ENCODE measurements at places on chromosomes 7 and 10.

- DNase-seq = no peak
Observed at GRCh38 chr10:25441270-25441669, 266.5 kb downstream of the GPR158 start.

GRCh38 chr7:49670991-49671390 lies 102.4 kb upstream of the VWC2 start:
- no peak for DNase-seq

DNA sequence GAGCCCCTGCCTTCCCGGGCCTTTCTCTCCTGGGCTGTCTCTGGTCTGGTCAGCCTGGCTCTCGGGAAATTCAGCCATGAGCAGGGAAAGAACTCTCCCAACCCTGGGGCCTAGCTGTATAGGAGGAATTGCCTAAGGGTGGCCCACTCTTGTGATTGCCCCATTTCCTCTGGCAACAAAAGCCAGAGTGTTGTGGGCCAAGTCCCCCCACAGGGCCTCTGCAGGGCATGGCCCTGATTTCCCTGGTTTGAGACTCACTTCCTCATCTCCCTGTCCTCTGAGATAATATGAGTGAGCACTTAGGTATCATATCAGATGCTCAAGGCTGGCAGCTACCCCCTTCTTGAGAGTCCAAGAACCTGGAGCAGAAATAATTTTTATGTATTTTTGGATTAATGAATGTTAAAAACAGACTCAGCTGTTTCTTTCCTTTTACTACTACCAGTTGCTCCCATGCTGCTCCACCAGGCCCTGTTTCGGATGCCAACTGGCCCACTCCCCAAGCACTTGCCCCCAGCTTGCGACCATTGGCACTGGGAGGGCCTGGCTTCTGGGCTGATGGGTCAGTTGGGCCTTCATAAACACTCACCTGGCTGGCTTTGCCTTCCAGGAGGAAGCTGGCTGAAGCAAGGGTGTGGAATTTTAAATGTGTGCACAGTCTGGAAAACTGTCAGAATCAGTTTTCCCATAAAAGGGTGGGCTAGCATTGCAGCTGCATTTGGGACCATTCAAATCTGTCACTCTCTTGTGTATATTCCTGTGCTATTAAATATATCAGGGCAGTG lies 11.4 kb downstream of the IRF5 start:
- no peak for DNase-seq

GRCh38 chr7:79436378-79436777 lies 17.1 kb downstream of the MAGI2 start:
- DNase-seq = no peak

GRCh38 chr7:36863901-36864701 lies 139.8 kb upstream of the AOAH start:
- DNase-seq = peak; percentile 13

GRCh38 chr7:46811529-46811928 lies 770.4 kb downstream of the TNS3 start:
- DNase-seq = no peak

- DNase-seq = no peak
Observed at GRCh38 chr10:127300868-127301321, 104.5 kb upstream of the INSYN2A start.
